Fibroblast of mammary gland (primary cell): ENCODE measurements at places on chromosomes 7 and 10.

DNA sequence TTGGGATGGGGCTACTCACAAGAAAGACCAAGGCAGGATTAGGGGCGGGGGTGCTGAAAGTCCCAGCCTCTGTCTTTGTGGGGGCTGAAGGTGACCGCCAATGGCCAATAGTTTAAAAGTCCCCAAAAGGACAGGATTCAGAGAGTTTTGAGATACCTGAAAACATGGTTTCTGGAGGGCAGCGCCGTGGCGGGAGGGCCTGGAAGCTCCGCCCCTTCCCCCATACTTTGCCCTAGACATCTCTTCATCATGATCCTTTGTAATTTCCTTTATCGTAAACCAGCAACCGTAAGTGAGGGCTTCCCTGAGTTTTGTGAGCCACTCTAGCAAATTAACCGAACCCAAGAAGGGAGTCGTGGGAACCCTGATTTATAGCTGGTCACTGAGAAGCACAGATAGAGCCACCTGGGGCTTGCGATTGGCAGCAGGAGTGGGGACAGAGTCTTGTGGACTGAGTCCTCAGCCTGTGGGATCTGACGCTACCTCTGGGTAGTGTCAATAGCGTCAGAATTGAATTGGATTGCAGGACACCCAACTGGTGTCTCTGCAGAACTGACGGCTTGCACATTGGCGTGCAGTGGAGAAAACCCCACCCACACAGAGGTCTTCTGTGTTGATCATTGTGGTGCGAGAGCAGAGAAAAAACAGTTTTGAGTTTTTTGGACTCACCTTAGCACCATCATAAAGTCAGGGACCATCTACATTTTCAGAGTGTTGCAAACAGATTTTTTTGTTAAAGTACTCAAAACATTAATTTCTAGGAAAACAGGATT lies 169.3 kb downstream of the USP6NL start:
- no peak for DNase-seq

- no peak for DNase-seq
Observed at GRCh38 chr10:60714233-60714632, 64.0 kb upstream of the CDK1 start.

DNA sequence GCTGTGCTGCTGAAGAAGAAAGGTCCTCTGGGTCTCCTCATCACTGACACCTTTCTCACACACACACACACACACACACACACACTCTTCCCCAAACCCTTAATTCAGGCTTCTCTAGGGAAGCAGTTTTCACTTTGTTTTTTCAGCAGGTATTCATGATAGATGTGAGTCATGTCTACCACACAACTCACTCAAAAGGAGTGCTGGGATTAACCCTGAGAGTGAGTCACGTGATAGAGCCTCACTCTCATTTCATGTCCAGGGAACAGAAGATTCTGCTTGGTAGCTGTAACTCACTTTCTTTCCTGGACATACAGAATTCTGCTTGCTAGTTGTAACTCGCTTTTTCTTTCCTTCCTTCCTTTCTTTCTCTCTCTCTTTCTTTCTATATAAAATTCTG lies 45.4 kb downstream of the VIM start:
- peak; percentile 87 for DNase-seq

- DNase-seq, result no peak
Observed at GRCh38 chr7:141685285-141686023, 16.5 kb downstream of the DENND11 start.

DNA sequence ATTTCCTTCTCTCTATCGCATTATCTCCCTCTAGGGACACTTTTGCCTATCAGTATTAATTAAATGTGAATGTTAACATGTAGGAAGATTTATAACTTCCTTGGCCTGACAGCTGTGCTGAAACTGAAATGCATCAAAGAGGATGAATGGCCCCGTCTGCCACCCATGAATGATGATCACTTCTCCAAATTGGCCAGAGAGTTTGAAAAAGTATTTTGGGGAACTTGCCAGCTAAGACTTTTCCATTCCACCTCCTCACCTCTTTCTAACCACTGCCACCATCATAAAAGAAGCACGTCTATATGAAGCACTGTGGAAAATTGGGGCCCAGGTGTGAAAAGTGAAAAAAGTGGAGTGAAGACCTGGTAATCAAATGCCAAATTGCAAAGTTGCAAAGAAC lies 25.4 kb upstream of the ST8SIA6 start:
- no peak for DNase-seq

DNA sequence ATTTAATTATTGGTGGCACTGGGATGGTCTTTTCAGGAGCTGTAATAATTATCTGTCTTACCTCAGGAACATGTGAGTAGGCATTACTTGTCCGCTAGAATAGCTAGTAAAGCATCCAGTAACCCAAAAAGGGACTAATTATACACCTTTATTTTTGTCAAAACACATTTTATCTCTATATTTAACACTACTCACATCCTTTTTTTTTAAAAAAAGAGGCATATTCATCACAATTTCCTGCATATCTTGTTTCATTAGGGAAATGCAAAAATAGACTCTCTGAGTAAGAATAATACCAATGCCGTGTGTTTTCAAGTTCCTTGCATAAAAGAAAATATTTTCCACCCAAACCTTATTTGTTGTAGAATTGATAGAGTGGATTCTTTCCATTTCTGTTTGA lies 99.5 kb downstream of the VTI1A start:
- no peak for DNase-seq

DNA sequence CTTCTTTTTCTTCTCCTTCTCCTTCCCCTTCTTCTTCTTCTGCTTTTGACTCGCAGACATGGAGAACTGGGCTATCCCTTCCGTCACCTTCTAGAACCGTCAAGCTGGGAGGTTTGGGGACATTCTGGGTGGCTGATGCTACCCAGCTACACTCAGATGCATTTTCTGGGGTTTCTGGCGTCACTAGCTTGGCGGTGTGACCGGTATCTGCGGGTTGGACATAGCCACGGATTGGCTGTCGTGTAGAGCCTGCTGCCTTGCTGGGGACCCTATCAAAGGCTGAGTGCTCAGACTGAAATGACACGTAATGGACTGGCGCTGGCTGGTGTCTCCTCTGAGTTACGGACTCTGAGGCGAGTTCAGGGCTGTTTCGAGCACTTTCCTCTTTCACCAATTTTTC lies 101.7 kb downstream of the SVIL start:
- DNase-seq, result no peak

DNA sequence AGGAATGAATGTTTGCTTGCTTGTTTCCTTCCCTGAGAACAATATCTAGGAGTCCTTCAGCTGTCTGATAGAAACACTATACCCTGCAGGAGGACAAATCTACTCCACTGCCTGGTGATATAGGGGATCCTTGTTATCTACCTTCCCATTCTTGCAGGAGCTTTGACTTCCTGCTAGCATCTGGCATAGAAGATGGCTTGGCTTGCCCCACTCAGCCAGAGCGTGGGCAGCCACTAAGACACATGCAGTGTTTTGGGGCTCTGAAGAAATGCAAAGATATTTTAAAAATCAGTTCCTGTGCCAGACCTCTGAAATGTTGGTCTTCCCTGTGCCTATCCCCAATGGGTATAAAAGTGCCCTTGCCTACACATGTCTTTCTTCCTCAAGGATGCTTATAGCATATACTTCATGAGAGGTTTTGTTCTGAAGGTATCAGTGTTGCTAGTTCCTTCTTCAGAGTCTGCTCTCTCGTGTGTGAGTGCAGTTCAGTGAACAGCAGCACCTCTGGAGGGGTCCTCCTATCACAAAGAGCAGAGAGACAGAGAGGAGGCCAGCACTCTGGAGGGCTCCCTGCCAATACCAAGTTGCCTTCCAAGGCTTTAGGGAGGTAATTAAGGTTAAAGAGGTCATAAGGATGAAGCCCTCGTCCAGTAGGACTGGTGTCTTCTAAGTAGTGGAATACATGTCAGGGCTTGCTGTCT lies 149.1 kb upstream of the CALCR start:
- DNase-seq, result no peak

- DNase-seq, result peak; percentile 29
Observed at GRCh38 chr10:21048068-21048467, 151.0 kb upstream of the NEBL start.
